ENCODE measurements at places on chromosomes 12 and 14.

- DNase-seq: no peak
These were observed 136.4 kb downstream of the CEP128 start for GRCh38 chr14:80805136-80805535.

DNA sequence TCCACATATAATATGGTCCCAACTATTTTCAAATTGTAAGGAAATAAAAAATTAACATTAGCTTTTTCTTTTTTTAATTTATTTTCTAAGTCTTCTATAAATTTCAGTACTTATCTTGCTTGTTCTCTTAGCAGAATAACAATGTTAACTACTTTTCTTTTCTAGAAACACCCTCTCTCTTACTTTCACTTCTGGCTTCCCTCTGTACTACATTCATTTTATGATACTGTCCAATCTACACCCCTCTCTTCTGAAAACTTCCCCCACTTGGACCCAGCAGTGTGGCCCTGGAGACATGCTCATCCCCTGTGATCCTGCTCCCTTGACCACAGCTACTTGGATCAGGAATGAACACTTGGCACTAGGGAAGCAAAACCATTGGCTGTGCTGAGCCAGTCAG is 15.7 kb downstream of the SGPP1 start:
- DNase-seq: no peak

DNA sequence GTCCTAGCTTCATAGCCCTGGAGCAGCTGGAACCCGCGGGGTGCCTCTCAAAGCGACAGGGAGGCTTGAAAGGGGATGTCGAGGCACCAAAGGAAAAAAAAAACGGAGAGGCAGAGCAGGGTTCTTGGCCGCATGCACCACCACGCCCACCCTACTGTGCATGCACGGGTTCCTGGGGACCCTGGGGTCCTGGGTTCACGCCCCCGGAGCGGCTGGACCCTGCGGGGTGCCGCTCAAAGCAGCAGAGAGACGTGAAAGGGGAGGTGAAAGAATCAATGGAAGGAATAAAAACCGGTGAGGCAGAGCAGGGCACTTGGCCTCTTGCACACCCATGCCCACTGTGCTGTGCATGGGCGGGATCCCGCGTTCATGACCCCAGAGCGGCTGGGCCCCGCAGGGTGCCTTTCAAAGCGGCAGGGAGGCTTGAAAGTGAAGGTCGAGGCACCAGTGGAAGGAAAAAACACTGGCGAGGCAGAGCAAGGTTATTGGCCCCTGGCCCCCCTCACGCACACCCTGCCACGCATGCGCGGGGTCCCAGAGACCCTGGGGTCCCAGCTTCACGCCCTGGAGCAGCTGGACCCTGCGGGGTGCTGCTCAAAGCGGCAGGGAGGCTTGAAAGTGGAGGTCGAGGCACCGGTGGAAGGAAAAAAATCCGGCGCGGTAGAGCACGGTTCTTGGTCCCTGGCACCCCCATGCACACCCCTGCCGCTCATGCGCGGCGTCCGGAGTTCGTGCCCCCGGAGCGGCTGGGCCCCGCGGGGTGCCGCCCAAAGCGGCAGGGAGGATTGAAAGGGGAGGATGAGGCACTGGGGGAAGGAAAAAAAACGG is 318.5 kb downstream of the ALG10 start:
- DNase-seq: no peak

GRCh38 chr12:66665435-66665985 is 13.4 kb downstream of the GRIP1 start:
- no peak for DNase-seq

DNA sequence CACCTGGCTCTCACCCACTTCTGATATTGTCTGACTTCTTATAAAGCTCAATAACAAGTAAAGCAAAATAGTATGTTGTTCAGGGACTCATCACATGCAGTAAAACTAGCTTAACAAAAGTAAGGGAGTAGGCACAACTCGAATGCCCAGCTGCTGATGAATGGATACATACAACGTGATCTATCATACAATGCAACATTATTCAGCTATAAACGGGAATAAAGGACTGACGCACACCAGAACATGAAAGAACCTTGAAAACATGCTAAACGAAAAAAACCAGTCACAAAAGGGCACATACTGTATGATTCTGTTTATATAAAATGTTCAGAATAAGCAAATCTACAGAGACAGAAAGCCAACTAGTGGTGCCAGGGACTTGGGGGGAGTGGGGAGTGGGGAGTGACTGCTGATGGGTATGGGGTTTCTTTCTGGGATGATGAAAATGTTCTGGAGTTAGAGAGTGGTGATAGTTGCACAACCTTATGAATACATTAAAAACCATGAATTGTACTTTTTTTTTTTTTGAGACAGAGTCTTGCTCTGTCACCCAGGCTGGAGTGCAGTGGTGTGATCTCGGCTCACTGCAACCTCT is 11.1 kb downstream of the PLBD2 start:
- DNase-seq: no peak

- DNase-seq: no peak
These were observed 130.7 kb downstream of the RBM19 start for GRCh38 chr12:113835433-113835832.

DNA sequence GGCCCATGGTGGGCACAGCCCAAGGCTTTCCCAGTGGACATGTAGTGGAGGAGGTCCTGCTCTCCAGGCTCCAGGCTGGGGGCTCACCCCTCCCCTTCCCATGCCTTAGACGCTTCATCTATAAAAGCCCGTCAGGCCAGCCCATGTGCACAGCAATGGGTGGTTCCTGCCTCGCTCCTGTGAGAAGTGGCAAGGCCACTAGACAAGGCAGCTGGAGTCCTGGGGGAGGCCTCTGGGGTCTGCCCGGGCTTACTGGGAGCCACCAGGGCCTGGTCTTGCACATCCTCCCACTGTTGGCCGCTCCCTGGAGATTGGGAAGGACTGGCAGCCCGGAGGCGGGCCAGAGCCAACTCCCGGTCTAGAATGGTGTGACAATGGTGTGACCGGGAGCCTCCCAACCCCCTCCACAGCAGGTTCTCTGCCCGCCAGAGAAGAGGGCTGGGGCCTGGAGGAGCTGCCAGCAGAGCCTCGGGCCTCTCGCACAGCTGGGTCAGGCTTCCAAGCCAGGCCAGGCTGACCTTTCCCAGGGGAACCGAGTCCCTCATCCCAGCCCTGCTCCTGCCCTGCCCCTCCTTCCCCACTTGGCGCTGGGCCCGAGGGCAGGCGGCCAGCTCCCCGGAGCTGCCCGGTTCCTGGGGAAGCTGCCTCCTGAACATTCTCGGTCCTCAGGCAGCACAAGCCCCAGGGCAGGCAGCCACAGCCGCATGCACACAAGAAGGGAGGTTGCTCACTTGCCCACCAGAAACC is 97.9 kb downstream of the RFLNA start:
- DNase-seq: no peak

- DNase-seq: no peak
These were observed 74.9 kb downstream of the CRADD start for GRCh38 chr12:93751864-93752610.

GRCh38 chr12:89307474-89308253 is 44.6 kb downstream of the DUSP6 start:
- DNase-seq: no peak

DNA sequence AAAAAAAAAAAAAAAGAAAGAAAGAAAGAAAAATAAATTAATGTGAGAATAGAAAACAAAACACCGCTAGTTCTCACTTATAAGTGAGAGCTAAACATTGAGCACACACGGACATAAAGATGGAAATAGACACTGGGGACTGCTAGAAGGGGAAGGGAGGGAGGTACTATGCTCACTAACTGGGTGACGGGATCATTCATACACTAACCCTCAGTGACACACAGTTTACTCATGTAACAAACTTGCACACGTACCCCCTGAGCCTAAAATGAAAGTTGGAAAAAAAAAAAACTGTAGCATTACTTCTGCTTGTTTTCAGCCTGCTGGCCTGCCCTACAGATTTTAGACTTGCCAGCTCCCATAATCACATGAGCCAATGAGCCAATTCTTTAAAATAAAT is 10.5 kb upstream of the PRMT5 start:
- DNase-seq: no peak

DNA sequence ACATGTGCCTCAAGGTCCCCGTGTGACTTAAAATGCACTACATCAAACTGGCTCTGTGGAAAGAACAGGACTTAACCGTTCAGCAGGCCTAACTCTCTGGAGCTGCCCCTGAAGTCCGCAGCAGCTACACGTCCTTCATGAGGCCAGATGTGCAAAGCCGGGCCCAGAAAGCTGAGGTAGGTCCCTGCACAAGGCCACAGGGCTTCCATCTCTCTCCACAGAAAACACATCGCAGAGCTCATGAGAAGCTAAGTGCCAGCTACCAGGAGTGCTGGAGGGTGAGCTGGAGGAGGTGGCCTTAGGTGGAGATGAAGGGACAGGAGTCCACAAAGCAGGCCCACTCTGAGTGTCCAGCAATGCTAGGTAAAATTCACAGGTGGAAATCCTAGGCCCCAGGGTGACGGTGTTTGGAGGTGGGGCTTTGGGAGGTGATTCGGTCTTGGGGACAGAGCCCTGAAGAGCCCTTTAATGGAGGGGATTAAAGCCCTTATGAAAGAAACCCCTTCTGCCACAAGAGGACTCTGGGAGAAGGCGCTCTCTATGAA is 52.4 kb downstream of the VCPKMT start:
- DNase-seq: no peak

DNA sequence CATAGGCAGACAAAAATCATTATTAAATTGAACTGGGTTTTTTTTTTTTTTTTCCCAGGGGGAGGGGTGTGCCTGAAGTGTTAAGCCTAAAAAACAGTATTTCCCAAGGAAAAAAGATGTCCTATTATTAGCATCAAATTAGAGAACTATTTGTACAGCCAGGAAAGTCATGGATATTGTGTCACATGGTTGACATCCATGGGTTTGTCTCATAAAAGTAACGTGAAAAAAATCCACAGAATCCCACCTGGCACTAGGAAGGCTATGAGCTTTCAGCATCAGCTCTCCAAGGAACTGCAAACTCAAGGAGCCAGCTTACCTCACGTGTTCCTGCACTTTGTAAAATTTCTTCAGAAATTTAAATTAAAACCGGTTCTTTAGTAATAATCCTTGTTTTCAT is 69.1 kb upstream of the EGLN3 start:
- no peak for DNase-seq

GRCh38 chr14:50946234-50946935 is 2.1 kb upstream of the PYGL start:
- DNase-seq: no peak

GRCh38 chr12:7376196-7376595 is 67.8 kb downstream of the CD163L1 start:
- DNase-seq: no peak

GRCh38 chr12:78864403-78864869 is at the start of gene SYT1:
Gene SYT1, plus strand, starts transcription at chr12:78864774.
- DNase-seq: no peak

DNA sequence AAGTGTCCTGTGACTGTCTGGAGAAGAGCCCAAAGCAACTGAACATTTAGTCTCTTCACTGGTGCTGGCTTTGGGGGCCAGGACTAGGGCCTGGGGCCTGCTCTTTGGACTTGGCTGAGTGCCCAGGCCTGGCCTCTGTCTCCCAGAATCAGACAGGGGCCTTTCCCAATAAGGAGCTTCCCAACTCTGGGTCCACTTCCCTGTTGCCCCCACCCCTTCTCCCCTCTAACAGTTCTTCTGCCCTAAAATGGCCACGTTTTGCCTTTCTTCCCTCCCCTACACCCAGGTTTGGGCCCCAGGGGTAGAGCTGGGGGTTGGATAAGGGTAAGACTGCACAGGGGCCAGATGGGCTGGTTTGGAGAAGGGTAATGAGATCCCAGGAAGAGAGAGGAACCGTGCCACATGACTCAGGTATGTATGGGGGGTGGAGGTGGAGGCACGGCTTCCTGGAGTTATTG is 10.0 kb upstream of the ITGA5 start:
- DNase-seq: no peak

- no peak for DNase-seq
These were observed 33.0 kb upstream of the CFAP54 start for GRCh38 chr12:96456265-96456974.

- DNase-seq: no peak
These were observed 6.4 kb upstream of the ACTR10 start for GRCh38 chr14:58193542-58193941.

GRCh38 chr12:119159844-119160243 is 18.9 kb upstream of the HSPB8 start:
- DNase-seq: no peak

- no peak for DNase-seq
These were observed 1314.6 kb upstream of the TMEM132C start for GRCh38 chr12:126952096-126953007.

GRCh38 chr12:126700096-126700495 is 1566.9 kb upstream of the TMEM132C start:
- no peak for DNase-seq

- DNase-seq: no peak
These were observed 991.6 kb upstream of the TMEM132C start for GRCh38 chr12:127275416-127275815.

GRCh38 chr14:102591372-102591943 is 991 bp upstream of the RCOR1 start:
- no peak for DNase-seq

- no peak for DNase-seq
These were observed 2.3 kb downstream of the ST8SIA1 start for GRCh38 chr12:22332202-22332601.

- DNase-seq: no peak
These were observed 62.1 kb upstream of the KIF21A start for GRCh38 chr12:39505023-39505422.

- no peak for DNase-seq
These were observed 77.3 kb downstream of the DAAM1 start for GRCh38 chr14:59265808-59266207.

- no peak for DNase-seq
These were observed 76.0 kb upstream of the CAPRIN2 start for GRCh38 chr12:30830751-30831150.
